ENCODE measurements at places on chromosomes 11 and 22. TPM values are rescaled to one million over a fixed set of nuclear protein-coding genes. Genes with fewer than 3 reads are reported as not detected.

DNA sequence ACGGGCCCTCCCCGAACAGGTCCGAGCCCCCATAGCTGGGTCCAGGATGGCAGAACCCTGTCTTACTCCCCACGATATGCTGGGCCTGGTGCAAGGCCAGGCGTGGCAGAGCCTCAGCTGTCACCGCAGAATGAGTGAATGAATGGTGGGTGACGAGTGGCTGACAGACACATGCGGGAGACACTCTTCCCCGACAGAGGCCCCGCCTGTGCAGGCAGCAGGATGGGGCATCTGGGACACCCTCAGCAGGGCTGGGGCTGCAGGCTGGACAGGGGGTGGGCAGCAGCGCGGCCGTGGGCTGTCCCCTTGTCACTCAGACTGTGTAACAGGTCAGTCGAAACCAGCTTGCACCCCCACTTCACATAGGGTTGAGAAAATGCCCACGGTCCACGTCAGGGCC lies 18.0 kb downstream of the WNT7B start:
- no peak for DNase-seq

Gene SLC22A12
- not detected for total RNA-seq

DNA sequence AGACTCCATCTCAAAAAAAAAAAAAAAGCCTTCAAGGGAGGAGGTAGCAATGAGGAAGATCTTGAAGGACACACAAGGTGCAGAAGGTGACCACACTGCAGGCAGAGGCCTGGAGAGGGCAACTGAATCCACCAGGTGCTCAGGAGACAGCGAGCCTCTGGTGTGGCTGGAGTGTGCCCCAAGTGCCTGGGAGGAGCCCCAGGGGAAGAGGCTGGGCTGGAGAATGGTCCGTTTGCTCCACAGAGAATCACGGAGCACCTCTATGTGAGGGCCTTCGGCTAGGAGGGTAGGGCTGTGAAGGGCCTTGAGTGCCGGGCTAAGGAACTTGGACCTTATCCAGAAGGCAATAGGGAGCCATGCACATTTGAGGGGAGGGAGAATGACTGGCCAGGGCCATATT lies 50.3 kb downstream of the ARRB1 start:
- DNase-seq, result no peak

DNA sequence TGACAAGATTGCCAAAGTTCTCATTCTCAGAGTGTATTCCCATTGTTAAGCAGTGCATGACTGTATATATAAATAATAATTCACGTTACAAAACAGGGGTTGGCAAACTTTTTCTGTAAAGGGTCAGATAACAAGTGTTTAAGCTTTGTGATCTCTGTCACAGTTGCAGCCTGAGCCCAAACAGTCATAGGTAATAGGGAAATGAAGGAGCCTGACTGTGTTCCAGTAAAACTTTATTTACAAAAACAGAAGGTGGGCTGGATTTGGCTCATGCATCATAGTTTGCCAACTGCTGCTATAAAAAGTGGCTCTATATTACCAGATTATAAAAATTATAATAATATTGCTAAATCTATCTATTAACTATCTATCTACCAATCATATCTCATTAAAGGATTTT lies 3.5 kb downstream of the MMP7 start:
- no peak for DNase-seq

Gene GNAZ
- total RNA-seq, result 2.9 TPM
